ENCODE measurements at places on chromosomes 7 and 10.

DNA sequence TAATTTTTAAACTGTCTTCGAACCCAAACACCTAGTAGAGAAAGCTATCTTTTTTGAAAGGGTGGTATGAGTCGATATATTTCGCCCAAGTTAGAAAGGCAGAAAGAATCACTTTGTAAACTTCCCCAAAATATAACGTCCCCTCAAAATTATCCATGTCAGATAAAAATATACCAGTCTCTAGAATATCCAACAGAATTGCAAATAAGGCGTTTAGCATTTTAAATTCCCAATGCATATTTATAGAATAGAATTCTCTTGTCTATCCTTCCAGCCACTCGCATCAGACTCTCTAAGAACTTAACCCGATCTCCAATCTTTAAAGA is 2.1 kb downstream of the CTBP2 start:
- no peak for DNase-seq

DNA sequence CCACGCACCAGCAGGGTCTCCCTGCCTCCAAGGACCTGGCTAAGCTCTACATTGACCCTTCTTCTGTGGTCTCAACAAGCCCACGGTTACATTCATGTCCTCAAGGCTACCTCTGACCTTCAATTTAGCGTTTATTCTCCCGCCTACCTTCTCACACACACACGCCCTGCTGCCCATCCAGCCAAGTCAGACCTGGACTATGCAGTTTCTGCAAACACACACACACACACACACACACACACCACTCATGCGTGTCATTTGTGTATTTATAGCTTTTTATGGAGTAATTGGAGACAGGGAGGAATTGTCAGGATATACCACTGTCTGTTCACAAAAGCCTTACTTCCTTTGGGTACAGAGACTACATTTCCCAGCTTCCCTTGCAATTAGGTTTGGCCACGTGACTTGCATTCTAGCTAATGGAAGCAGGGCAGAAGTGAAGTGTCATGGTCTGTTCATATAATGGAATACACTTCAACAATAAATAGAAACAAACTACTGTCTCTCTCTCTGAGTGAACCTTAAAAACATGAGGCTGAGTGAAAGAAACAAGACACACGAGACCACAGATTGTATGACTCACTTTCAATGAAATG is 53.8 kb upstream of the CPXM2 start:
- DNase-seq = no peak

DNA sequence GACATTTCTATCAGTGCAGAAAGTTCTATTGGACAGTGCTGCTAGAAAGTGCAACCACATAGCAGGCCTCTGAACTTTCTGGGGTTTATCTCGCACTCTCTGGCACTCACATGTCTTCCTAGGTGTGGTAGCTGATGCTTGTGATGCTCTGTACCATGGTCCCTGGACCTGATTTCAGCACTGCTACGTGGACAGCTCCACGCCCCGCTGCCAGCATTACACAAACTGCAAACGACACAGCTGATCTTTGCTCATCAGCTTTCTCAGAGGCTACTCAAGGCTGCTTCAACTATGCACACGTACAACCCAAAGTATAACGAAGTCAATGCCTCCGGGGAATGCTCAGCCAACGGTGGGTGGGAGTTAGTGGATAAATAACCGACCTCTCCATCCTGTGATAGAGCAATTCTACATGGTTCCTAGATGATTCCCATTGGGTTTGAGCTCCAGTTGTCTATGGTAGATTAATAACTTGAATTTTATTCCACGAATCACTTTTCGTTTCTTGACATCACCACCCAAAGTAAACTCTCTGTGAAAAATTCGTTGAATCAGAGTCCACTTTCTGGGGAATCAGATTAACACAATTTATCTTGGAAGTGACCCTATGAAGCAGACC is 302.5 kb downstream of the ACTR3B start:
- DNase-seq = no peak

- no peak for DNase-seq
These were observed 227.7 kb downstream of the FANK1 start for GRCh38 chr10:126124046-126124445.

GRCh38 chr10:131560166-131560565 is 248.6 kb upstream of the TCERG1L start:
- DNase-seq = no peak

DNA sequence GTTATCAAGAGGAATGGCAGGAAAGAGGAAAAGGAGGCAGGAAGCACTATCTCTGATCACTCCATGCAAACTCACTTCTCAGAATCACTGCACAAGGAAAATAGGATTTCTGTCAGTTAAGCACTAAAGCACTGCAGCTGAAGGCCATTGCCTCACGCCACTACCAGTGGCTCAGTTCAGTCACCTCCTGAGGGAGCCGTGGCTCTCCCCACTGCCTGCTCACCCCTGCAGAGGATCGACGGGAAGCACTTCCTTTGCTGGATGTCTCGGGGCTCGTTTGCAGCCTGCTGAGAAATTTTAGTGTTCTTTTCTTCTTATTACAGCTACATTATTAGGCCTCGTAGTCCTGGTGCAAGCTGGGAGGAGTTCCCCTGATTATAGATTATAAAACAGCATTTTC is 90.1 kb upstream of the ADCY1 start:
- no peak for DNase-seq

DNA sequence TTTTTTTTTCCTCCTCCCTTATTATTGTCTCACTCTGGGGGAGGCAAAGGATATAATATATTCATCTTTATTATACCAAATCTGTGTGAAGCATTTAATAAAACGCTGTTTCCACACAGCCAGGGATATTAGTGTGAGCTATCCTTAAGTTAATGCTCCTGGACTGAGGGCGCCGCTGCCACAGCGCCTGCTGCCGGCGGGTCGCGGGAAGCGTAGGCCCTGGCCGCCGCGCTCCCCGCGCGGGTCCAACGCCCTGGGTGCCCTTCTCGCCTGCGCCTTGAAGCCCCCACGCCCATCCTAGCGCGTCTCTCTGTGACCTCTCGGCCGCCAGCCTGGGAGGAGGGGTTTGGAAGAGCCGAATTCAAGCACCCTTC is 9.5 kb upstream of the LBX1 start:
- DNase-seq = no peak

DNA sequence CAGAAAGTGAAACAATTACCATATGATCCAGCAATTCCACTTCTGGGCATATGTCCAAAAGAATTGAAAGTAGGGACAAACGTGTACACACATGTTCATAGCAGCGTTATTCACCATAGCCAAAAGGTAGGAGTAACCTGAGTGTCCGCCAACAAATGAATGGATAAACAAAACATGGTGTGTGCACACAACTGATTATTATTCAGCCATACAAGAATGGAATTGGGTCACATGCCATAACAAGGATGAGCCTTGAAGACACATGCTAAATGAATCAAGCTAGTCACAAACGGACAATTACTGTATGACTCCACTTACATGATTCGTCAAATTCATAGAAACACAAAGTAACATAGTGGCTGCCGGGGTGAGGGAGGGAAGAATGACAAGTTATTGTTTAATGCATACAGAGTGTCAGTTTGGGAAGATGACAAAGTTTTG is 4.1 kb upstream of the OIT3 start:
- DNase-seq = no peak

DNA sequence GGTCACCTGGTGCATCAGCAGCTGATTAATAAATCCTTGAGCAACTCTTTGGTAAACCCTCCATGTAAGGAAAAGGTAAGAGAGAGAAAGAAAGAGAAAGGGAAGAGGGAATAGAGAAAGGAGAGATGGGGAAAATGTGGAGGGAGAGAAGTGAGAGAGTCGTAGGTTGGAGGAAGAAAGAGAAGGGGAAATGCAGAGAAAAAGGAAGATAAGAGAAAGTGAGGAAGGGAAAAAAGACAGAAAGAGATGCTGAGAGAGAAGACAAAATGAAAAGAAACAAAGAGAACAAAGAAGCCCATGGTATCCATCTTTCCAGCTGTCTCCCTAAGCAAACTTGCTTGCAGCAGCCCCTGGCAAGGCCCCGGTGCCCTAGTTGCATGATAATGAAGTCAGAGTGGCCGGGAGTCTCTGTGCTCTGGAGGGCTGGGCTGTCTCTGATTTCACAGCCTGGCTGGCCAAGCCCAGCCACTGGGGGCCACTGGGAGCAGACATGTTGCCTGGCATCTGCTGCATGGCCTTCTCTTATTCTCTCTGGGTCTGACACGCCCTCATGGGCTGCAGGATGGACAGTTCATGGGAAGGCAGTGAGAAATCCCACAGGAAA is 48.4 kb downstream of the PRR15 start:
- no peak for DNase-seq

DNA sequence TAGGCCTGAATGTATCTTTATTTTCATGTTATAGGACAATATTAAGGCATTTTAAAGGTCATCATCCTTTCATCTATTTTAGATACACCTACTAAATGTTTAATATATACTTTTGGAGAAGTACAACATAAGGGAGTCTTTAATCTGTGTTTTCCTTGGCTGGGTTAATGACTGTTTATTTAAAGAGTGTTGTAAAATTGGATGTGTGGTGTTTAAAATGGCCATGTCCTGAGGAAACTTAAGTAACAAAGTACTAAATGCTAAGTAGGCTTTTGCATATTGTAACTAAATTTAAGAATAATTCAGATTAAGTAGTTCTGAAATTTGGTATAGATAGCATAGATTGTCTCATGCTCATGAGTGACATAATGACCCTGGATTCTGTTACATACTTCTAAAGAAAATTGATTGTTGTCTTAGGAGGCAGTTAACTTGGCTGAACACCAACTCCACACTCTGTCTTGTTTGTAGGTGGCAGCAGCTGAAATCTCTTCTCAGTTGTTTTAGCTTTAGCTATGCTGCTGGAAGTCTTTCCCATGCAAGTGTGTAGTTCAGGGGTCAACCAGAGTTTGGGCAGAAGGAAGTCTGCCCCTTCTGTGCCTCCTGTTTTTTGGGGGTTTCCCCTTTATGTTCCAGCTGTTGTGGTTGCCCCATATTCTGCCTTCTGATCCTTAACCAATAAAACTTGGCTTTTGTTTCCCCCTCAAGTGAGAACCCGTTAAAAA is 29.2 kb downstream of the DLD start:
- no peak for DNase-seq

DNA sequence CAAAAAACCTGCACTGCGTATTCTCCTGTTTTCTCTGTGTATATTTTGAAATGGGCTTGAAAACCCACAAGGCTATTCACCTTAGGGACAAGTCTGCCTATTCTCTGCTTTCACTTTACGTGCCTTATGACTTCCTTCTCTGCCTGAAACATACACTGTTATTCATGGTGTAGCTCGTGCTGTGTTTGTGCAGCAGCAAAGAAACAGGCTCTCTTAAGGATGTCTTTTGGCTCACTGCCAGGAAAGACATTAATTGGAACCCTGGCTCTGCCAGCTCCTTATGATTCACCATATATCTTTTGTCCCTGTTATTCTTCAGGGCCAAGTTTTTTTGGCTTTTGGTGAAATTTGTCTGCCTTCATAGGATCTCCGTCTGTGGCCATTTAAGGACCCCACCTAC is 92.4 kb downstream of the TMEM106B start:
- DNase-seq = no peak

DNA sequence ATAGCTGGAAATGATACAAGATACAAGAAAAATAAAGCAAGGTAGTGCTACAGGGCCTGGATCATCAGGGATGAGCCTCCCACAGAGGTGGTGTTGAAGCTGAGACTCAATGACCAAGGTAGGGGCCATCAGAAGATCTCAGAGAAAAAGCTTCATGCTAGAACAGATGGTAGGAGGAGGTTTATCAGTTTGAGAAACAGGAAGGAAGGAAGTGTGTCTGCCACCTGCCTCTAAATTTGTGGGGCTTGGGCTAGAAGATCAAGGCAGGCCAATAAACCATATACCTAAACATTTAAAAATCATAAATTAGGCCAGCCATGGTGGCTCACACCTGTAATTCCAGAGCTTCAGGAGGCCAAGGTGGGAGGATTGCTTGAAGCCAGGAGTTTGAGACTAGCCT is 410.8 kb upstream of the PRKCQ start:
- no peak for DNase-seq

GRCh38 chr10:119783665-119784027 is 57.8 kb downstream of the INPP5F start:
- no peak for DNase-seq

DNA sequence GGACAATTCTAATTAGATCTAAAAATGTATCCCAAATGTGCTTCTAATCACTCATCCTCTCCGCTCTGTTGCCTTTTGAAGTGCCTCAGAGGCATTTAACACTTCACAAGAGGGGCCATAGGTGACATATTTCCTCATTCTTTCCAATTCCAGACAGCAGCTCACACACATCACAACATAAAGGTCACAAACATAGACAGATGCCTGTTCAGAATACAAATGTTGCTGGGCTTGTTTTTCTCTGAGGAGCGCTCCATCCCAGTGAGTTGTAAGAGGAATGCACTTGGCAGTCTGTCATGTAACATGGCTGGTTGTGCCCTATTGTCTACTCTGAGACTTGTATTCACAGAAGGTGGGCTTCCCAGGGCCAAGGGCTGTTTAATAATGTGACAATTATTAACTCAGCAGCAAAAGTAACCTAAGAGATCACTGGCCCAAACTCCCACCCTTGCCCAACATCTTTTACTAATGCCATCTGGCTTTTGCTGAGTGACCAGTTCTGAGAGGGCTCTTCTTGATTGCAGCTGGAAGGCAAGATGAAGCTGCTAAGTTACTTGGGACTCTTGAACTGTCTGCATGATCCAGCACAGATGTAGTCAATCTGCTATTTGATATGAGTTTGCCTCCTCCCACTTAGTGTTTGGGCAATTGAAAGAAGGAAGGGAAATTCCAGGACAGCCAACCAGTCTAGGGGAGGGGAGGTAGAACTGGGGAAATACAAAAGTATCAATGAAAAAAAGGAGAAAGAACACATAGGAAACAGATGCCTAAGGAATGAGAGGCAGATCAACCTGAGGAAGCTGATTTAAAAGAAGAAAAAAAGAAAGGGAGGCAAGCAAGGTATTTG is 13.6 kb downstream of the PON2 start:
- DNase-seq = no peak

DNA sequence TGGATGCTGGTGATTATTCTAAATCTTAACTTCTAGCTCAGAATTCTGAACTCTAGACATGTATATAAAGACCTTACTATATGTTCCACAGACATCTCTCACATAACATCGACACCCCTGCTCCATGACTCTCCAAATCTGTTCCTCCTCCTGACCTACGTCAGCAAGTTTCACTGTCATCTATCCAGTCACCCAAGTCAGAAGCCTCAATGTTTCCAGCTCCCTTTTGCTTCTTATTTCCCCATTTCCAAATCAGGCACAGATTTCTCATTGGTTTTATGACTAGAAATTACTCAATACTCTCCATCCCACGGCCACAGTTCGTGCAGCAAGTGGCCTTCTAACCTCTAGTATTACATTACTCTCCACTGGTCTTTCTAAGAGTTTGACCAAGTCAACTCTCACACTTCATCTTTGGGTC is 28.5 kb downstream of the EPC1 start:
- DNase-seq = no peak

- no peak for DNase-seq
These were observed 3.3 kb upstream of the THSD7A start for GRCh38 chr7:11835260-11835659.

GRCh38 chr10:127854769-127855590 is 37.8 kb downstream of the CLRN3 start:
- DNase-seq = no peak
